ENCODE measurements at places on chromosomes 6 and 20. TPM values are rescaled to one million over a fixed set of nuclear protein-coding genes. Genes with fewer than 3 reads are reported as not detected.
A peak's percentile ranks its signal among the peaks of the same experiment; 100 is the strongest.

Gene MUC22
- total RNA-seq, result not detected

Gene SULF2
- 97.8 TPM for total RNA-seq

Gene MATN4
- not detected for total RNA-seq

Gene SFT2D1
- 23.5 TPM for total RNA-seq

Gene ACSS1
- not detected for total RNA-seq

Gene TSPO2
- total RNA-seq, result not detected

Gene ZHX3
- 40.5 TPM for total RNA-seq

GRCh38 chr6:121573481-121573880 is 138.0 kb downstream of the GJA1 start:
- H3K27me3 ChIP-seq, result no peaks in the 10 kb centered on the region
- DNase-seq, result no peak
- H3K36me3 ChIP-seq, result no peaks in the 10 kb centered on the region
- no peak overlapping the region for H3K27ac ChIP-seq
- no peaks in the 10 kb centered on the region for H3K4me1 ChIP-seq

GRCh38 chr6:3011158-3011557 is 11.5 kb downstream of the NQO2 start:
- H3K4me1 ChIP-seq, result peaks cover 7% of the 10 kb centered on the region
- no peak overlapping the region for H3K27ac ChIP-seq
- no peak overlapping the region for H3K4me3 ChIP-seq

DNA sequence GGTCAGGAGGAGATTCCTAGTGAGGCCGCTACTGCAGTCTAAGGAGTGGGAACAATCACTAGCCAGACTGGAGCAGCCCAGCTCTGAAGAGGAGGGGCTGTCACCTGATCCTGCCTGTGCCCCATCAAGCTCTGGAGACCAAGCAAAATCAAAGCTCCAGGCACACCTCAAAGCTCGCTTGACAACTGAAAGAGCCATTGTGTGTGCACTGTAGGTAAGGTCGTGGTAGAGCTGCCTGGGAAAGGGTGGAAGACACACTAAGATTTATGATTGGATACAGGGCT is 58.2 kb downstream of the CSE1L start:
- no peak for DNase-seq
- no peak overlapping the region for H3K4me3 ChIP-seq
- no peaks in the 10 kb centered on the region for H3K4me1 ChIP-seq
- H3K27me3 ChIP-seq, result peaks cover 4% of the 10 kb centered on the region
- peaks cover 6% of the 10 kb centered on the region for H3K36me3 ChIP-seq
- H3K27ac ChIP-seq, result no peak overlapping the region

- H3K4me1 ChIP-seq, result peaks cover 20% of the 10 kb centered on the region
- H3K27me3 ChIP-seq, result peaks cover 12% of the 10 kb centered on the region
- peaks cover under 1% of the 10 kb centered on the region for H3K36me3 ChIP-seq
- H3K27ac ChIP-seq, result peak overlapping the region; percentile 76
- H3K4me3 ChIP-seq, result peak overlapping the region; percentile 36
Observed at GRCh38 chr20:58690396-58691135, 2.0 kb upstream of the NPEPL1 start.

GRCh38 chr6:4935486-4935885 is 68.4 kb downstream of the RPP40 start:
- peak overlapping the region; percentile 37 for H3K27ac ChIP-seq
- DNase-seq, result no peak
- peaks cover 40% of the 10 kb centered on the region for H3K4me1 ChIP-seq
- H3K4me3 ChIP-seq, result no peak overlapping the region

DNA sequence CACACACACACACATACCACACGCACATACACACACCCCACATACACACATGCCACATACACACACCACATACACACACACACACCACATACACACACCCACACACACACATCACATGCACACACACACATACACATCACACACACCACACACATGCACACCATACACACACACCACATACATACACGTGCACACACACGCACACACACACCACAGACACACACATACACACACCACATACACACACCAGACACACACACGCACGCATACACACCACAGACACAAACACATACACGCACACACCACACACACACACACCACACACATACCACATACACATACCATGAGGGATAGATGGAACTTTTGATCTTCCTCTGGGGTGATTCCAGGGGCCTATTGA is 90.2 kb downstream of the DLGAP4 start:
- peaks cover 4% of the 10 kb centered on the region for H3K4me1 ChIP-seq
- H3K36me3 ChIP-seq, result no peaks in the 10 kb centered on the region
- no peak for DNase-seq

DNA sequence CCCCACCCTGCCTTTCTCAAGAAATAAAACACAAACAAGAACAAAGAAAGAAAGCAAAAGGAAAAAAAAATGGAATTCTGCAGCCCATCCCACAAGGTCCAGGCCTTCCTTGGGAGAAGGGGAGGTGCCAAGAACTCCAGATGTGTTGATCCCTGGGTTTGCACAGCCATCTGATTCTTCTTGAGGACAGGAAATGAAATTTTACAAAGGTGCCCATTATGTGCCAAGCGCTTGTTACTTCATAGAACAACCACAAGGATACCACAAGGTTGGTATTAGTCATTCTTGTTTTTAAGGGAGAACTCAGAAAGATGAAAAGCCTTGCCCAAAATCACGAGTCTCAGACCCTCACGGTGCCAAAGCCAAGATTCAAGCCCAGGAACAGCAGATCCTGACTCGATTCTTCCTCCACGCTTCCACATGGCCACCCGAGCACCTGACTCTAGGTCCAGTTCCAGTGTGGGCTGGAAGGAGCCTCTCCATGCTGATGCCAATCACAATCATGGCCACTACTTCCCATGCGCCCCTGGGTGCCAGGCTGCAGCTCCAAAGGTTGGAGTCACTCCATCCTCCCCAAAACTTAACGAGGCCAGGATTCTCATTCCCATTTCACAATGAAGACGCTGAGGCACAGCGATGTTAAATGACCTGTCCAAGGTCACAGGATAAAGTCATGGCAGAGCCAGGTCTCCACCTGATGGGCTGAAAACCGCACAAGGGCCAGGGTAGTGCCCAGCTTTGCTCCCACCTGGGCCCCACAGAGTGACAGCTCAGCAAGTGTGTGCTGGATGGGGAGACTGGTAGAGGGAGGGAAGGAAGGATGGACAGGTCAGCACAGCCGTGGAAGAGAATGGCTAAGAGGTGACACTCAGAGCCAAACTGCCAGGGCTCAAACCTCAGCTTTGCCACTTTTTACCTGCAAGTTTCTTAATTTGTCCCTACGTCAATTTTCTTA is 66.7 kb upstream of the TOP1 start:
- H3K27me3 ChIP-seq, result no peaks in the 10 kb centered on the region
- H3K36me3 ChIP-seq, result no peaks in the 10 kb centered on the region
- H3K4me1 ChIP-seq, result no peaks in the 10 kb centered on the region
- DNase-seq, result no peak
- no peak overlapping the region for H3K27ac ChIP-seq

- no peak for DNase-seq
- H3K4me3 ChIP-seq, result no peak overlapping the region
- H3K27me3 ChIP-seq, result peaks cover 4% of the 10 kb centered on the region
- H3K27ac ChIP-seq, result no peak overlapping the region
- H3K36me3 ChIP-seq, result no peaks in the 10 kb centered on the region
- H3K4me1 ChIP-seq, result no peaks in the 10 kb centered on the region
Observed at GRCh38 chr20:41925476-41925875, 307.3 kb upstream of the CHD6 start.

DNA sequence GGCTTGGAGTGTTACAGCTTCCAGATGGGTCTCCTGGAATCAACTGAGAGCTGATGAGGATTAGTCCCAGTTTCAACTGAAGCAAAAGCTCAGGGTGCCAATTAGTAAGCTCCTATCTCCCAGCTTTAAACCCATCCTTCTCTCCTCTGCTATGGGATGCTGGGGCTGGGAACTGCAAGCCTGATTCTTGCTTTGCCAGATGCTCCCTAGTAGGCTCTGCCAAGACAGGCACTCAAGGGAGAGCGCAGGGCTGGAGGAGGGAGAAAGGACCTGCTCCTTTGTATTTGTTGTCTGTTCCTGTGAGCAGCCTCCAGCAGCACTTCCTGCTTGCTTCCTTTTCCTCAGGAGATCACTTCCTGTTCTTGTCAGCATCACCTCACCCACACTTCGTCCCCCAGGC is 309.7 kb downstream of the KIF16B start:
- peaks cover 20% of the 10 kb centered on the region for H3K36me3 ChIP-seq
- H3K4me3 ChIP-seq, result no peak overlapping the region
- no peaks in the 10 kb centered on the region for H3K4me1 ChIP-seq
- H3K27me3 ChIP-seq, result peaks cover 2% of the 10 kb centered on the region
- no peak overlapping the region for H3K27ac ChIP-seq

DNA sequence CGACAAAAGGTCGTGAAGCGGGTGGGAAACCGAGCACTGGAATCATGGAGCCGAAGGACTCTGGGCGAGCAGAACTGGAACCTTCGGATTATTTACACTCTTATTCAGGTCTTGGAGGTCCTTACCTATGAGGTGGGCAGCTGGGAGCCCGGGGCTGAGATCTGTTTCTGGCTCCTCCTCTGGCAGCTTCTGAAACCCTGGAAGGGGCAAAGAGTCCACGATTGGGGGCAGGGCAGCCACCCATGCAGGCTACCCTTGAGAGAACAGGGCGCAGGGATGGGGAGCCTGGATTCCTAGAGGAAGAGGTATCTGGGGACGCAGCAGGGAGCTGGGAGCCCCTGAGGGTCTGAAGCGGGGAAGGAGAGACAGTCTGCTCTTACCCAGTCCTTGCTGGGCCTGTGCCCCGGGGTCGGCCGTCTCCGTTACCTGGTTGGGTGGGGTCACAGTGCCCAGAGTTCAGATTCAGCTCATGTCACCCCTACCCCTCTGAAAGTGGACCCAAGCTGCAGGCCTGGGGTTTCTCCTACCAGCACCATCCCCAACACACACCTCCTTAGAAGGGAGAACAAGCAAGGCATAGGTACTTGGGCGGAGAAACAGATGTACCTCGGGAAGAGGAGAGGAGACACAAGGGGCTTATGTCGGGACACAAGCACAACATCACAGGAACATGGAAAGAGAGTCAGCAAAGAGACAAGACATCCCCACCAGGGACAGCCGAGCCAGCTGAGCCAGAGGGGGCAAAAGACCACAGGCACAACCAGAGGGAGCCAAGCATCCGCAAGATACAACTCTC is 592 bp downstream of the LTB start:
- H3K27me3 ChIP-seq, result peaks cover 4% of the 10 kb centered on the region
- H3K4me3 ChIP-seq, result peak overlapping the region; percentile 93
- H3K36me3 ChIP-seq, result no peaks in the 10 kb centered on the region

DNA sequence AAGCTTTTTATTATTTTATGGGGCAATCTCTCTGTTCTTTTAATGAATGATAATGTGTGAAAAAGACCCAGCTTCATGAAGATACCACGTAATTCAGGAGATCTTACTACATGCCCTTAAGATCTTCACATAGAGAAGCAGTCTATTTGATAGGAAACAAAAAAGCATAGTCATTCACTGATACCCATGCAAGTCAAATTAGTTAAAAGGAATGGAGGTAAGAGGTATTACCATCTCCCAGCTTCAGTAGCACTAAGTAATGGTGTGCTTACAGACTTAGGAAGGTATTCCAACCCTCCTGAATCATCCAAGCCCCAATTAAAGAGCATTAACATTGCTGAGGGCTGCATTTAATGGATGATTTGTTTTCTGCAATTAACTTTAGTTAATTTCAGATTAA is 364.7 kb downstream of the SYNE1 start:
- H3K36me3 ChIP-seq, result no peaks in the 10 kb centered on the region
- no peak overlapping the region for H3K27ac ChIP-seq
- H3K4me1 ChIP-seq, result peaks cover 4% of the 10 kb centered on the region
- DNase-seq, result no peak

GRCh38 chr6:44255871-44256774 is 1.2 kb downstream of the SLC35B2 start:
- peaks cover 14% of the 10 kb centered on the region for H3K27me3 ChIP-seq
- peaks cover 30% of the 10 kb centered on the region for H3K4me1 ChIP-seq
- DNase-seq, result no peak
- H3K27ac ChIP-seq, result peak overlapping the region; percentile 98
- peaks cover 9% of the 10 kb centered on the region for H3K36me3 ChIP-seq
- peak overlapping the region; percentile 100 for H3K4me3 ChIP-seq

DNA sequence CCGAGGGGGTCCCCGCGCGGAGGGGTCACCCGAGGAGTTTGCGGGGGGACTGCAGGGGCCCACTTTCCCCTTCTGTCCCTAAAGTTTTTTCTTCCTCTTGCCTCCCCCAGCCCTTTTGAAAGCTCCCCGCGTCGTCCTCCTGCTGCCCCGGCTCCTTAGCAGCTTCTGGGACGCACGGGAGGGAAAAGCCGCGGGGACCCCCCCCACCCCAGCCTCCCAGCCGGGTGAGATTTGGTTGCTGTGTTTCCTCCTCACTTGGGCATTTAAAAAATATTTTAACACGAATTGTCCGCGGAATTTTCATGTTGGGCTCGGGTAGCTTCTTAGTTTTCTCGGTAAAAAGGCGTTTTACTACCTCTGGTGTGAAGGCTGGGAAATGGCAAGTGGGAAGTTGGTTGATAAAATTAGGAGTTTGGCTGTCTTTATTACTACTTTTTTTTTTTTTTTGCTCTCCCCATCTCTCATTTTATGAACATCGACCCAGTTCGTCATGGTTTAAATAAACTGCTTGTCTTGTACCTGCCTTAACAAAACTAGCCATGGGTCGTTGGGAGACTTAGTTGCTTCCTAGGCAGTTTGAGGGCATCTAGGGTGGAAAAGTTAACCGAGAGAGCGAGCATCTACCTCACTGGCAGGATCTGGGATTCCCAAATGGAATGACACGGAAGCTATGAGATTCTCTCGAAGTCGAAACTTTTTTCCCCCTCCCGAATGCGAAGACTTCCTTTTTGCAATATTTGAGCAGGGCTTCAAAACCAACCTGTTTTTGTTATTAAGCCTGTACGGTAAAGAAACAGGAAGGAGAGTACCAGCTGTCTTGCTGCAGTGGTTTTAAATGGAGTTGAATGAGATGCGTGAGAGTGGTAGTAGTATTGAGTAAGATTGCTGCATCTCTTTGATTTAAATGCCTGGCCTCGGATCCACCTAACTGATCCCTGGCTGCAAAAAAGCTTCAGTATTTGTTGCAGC is 868 bp downstream of the NCOA3 start:
- H3K4me1 ChIP-seq, result peaks cover 19% of the 10 kb centered on the region
- H3K27ac ChIP-seq, result peak overlapping the region; percentile 81
- H3K27me3 ChIP-seq, result peaks cover 3% of the 10 kb centered on the region
- H3K4me3 ChIP-seq, result peak overlapping the region; percentile 99
- DNase-seq, result peak; percentile 25
- no peaks in the 10 kb centered on the region for H3K36me3 ChIP-seq

DNA sequence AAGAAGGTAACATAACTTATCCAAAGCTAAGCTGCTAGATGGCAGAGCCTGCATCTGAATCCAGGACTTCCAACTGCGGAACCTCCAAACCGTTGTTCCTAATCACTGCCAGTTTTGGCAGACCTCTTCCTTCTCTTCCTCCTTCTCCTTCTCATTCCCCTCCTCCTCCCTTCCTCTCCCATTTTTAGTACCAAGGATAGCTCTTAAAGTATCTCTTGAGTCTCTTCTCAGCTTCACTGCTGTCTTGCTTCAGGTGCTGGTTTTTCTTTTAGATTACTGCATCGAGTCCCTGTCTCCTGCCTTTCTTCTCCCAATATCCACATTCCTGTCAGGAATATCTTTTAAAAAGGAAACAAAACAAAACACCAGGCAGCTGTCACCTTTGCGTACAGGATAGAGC is 77.1 kb downstream of the CDYL start:
- H3K4me1 ChIP-seq, result peaks cover 26% of the 10 kb centered on the region
- no peak overlapping the region for H3K27ac ChIP-seq

- DNase-seq, result no peak
- H3K27ac ChIP-seq, result no peak overlapping the region
- H3K4me3 ChIP-seq, result no peak overlapping the region
- peaks cover 2% of the 10 kb centered on the region for H3K27me3 ChIP-seq
- peaks cover 9% of the 10 kb centered on the region for H3K4me1 ChIP-seq
Observed at GRCh38 chr6:14177413-14178082, 60.0 kb downstream of the CD83 start.
